Left lung (tissue), 14 donors: ENCODE measurements at places on chromosomes 16 and 17.

DNA sequence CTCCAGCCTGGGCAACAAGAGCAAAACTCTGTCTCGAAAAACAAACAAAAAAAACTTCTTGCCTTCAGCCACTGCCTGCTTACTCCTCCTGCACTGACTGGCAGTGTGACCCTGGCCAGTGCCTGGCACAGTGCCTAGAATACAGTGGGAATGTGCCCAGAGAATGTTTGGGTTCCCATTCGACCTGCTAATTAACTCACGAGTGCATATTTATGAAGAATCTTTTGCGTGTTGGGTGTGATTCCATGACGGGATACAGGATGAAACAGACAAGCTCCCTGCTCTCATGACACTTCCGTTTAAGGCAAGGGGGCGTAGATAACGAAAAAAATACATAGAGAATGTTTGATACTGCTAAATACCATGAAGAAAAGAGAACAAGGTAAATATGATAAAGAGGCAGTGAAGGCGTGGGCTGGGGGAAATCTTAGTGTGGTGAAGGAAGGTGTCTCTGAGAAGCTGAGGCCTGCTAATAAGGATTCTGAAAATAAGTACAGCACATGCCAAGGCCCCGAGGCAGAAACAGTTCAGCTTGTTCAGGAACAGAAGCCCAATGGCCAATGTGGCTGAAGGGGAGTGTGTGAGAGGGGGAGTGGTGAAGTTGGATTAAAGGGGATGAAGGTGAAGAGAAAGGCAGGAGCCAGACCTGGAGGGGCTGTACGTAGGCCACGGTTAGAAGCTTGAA is 4.3 kb downstream of the ABI3 start:
- peak overlapping the region; percentile 56 for H3K4me3 ChIP-seq
- H3K4me1 ChIP-seq, result peaks cover 93% of the 10 kb centered on the region
- peak overlapping the region; percentile 91 for H3K27ac ChIP-seq
- no peak for DNase-seq
- peaks cover under 1% of the 10 kb centered on the region for H3K36me3 ChIP-seq
- no peaks in the 10 kb centered on the region for H3K27me3 ChIP-seq

GRCh38 chr17:4073983-4074830 is 68.6 kb downstream of the ZZEF1 start:
- H3K4me1 ChIP-seq, result peaks cover 9% of the 10 kb centered on the region
- H3K4me3 ChIP-seq, result no peak overlapping the region
- H3K27ac ChIP-seq, result no peak overlapping the region
- peaks cover 98% of the 10 kb centered on the region for H3K36me3 ChIP-seq

DNA sequence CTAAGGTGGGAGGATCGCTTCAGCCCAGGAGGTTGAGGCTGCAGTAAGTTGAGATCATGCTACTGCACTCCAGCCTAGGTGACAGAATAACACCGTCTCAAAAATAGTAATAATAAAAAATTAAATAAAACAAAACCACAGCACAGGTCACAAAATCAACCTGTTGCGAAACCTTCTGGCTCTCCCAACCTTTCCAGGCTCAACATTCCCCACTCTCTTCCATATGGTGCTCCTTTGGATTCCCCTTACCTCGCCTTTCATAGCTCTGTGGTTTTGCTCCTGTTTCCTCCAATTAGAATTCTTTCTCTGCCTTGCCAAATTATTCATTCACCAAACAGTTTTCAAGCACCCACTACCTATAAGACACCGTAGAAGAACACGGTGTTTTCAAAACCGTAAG is 4.7 kb downstream of the ZDHHC7 start:
- H3K36me3 ChIP-seq, result peaks cover 10% of the 10 kb centered on the region
- no peak overlapping the region for H3K4me3 ChIP-seq
- H3K27ac ChIP-seq, result peak overlapping the region; percentile 68
- no peaks in the 10 kb centered on the region for H3K27me3 ChIP-seq

- no peak for DNase-seq
- H3K4me1 ChIP-seq, result no peaks in the 10 kb centered on the region
- H3K27me3 ChIP-seq, result no peaks in the 10 kb centered on the region
- no peak overlapping the region for H3K27ac ChIP-seq
- H3K4me3 ChIP-seq, result no peak overlapping the region
These were observed 136.2 kb upstream of the SALL1 start for GRCh38 chr16:51287121-51287755.

DNA sequence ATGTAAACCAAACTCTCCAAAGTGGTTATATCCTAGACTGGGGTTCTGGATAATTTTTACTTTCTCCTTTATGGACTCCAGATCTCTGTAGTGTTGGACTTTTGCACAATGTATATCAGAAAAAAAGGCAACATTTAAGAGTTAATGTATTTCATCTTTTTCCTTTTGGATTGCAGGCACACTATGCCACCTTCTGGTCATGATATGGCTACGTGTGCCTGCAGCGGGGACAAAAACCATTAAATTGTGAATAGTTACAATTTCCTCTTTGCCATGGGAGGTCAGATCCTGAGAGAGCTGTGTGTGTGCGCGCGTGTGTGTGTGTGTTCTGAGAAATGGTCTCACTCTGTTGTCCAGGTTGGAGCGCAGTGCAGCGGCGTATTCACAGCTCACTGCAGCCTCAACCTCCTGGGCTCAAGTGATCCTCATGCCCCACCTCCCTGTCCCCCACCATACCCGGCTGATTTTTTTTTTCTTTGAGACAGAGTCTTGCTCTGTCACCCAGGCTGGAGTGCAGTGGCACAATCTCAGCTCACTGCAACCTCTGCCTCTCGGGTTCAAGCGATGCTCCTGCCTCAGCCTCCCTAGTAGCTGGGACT is 4.3 kb upstream of the SGF29 start:
- no peak overlapping the region for H3K27ac ChIP-seq
- no peak for DNase-seq
- H3K4me1 ChIP-seq, result peaks cover 4% of the 10 kb centered on the region
- H3K27me3 ChIP-seq, result no peaks in the 10 kb centered on the region
- H3K4me3 ChIP-seq, result no peak overlapping the region
